ENCODE measurements at places on chromosomes 1 and 21.

DNA sequence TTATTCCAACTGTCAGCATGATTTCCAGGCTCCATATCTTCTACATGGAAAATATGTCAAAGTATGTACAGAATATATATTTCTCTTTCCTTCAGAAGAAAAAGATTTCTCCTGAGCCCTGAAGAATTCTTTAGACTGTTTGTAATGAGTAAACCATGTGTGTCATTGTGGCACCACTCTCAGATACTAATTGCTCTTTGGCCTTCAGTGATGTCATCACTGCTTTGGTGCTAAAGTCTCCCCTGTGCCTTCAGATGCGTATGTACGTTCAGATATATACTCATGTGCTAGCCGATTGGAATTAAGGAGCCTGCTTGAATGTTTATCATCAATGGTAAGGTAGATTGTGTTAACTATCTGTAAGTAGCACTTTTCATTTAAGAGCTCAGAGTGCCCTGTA, 20.6 kb upstream of the NBL1 start:
- no peak for DNase-seq

- DNase-seq, result no peak
These were observed 5.5 kb downstream of the RHOC start for GRCh38 chr1:112701227-112702066.

GRCh38 chr21:46226146-46226545, 2.4 kb downstream of the LSS start:
- DNase-seq, result no peak

DNA sequence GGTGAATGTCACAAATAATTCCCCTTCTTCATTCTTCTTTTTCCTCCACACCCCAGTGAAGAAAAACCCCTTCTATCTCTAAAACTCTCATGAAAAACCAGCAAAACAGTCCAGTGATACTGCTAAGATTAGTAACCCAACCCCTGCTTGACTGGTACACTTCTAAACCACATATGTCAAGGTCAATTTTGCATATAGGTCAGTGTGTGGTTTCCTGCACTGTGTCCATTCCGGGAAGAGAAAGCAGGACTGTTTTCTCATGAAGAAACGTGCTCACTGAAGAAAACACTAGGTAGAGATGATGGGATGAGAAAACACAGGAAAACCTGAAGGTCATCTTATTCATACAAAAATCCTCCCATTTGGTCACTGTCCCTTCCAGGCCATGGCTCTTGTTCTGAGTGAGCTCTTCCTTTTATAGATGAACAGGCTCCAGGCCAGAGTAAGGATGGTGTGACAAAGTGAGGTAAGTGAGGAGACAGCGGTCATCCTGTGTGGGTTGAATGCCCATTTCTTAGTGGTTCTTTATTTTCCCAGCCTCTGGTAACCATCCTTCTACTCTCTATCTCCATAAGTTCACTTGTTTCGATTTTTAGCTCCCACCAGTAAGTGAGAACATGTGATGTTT, 122.7 kb downstream of the FASLG start:
- no peak for DNase-seq

- DNase-seq, result no peak
These were observed 96.9 kb downstream of the RGL1 start for GRCh38 chr1:183901748-183902330.

All from breast epithelium (tissue), 4 donors.